Stimulated activated CD8-positive, alpha-beta memory T cell treated with anti-CD3 and anti-CD28 coated beads, Interleukin-2, amount 100 ng/mL, for 1 hour (primary cell): ENCODE measurements at places on chromosomes 6 and 20.

- no peak for DNase-seq
These were observed 215.0 kb upstream of the PLCB4 start for GRCh38 chr20:8853805-8854338.

DNA sequence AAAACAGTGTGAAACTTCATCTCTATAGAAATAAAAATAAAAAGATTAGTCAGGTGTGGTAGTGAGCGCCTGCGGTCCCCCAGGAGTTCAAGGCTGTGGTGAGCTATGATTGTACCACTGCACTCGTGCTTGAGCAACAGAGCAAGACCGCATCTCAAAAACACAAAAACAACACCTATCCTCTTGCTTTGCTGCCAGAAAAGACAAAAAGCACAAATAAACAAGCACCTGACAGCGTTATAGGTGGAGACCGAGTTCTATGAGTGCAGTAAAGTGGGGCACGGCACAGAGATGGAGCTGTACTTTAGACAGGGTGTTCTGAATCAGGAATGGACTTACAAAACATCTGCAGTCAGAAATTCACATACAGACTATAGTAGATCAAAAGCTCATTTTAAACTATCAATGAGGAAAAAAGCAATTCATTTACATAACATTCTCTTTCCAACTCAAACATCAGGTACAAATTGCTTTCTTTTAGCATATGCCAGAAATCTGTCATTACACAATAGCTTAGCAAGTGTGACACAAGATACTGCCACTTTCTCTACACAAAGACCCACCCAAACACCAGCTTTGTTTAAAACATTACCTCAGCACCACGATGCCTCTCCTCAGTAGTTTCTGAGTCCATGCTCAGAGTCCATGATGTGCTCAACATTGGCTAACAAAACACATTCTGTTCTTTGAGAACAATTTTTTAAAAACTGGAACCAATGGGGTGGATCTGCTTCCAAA is 10.1 kb downstream of the EZR start:
- DNase-seq = no peak

DNA sequence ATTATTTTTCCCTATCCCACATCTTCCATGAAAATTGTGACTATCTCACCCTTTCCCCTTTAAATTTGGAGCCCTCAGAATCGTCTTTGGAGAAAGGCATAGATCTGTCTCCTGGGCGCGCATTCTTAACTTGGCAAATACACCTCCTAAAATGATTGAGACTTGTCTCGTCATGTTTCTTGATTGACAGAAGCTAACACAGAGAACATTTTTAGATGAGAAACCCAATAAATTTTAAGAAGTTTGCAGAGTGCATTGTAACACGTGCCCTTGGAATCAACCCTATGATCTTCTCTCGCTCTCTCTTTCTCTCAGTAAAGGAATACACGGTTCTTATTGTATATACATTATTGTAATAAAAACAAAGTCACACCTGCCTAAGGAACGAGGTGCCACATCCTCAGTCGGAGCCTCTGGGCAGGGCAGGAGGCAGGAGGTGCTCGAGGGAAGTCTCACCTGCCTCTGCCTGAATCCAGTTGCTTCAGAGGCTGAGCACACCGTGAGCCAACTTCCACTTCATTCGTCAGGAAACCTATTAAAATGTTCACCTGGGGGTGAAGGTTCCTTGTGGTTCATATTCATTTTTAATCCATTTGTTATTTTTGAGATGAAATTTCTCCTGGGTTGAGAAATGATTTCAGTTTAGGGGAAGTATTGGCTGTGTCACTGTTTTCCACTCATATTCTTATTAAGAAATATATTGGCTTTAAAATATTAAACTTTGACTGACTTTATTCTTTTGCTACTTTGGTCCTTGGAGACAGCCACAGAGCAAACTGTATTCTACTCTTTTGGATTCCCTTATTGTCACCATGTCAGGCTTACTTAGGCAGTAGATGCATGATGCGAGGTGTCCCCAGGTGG is 90.5 kb upstream of the THBS2 start:
- no peak for DNase-seq

GRCh38 chr20:61096463-61096862 is 155.6 kb upstream of the CDH4 start:
- no peak for DNase-seq

GRCh38 chr6:85419046-85419759 is 30.7 kb upstream of the NT5E start:
- DNase-seq = no peak

DNA sequence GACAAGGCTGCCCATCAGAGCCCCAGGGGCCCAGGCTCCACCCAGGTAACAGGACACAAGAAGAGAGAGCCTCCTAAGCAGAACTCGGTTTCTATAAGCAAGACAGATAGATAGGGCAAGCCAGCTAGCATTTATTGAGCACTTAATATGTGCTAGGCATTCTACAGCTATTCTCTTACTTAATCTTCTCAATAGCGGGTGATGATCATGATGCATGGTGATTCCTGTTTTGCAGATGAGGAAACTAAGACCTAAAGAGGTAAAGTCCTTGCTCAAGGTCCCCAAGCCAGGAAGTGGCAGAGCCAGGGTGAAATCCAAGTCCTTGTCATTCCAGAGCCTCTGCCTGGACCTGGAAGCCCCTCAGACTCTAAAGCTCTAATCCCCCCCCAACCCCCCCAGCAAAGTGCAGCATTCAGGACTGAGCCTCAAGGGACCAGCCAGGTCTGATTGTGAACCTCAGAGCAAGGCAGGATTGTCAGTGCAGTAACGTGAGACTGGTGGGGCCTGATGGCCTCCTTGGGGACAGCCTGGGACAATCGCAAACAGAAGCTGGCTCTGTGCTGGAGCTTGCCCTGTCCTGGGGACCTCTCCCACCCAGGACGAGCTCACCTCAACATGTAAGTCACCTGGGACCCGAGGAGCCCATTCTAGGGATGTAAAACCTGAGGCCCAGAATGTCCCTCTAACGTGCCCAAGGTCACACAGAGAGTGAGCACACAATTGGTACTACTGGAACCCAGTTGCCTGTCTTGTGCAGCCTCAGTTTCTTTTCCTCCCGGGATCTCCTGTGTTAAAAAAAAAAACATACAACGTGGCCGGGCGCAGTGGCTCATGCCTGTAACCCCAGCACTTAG is 48.4 kb upstream of the PTGIS start:
- DNase-seq = no peak

DNA sequence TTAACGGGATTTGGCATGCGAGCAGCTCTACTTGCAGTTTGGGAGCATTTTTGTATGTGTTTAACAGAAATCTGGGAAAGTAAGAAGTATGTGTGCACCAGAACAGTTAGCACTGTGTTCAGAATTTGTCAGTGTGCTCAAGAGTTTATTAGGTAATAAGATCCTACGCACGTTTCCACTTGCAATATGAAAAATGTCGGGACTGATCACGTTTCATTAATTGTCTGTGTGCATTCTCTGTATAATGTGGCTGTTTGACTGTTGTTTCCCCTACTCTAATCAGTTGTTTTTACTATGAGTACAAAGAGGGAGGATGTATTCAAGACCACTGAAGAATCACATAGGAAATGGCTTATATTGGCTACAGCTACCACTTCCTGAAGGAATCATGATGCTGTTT is 349.7 kb upstream of the POU3F2 start:
- no peak for DNase-seq
